ENCODE measurements at places on chromosomes 11 and 22.

GRCh38 chr11:77401486-77402217 is 72.2 kb downstream of the PAK1 start:
- DNase-seq, result no peak

- no peak for DNase-seq
These were observed 1.9 kb downstream of the SLC5A1 start for GRCh38 chr22:32044913-32045312.

DNA sequence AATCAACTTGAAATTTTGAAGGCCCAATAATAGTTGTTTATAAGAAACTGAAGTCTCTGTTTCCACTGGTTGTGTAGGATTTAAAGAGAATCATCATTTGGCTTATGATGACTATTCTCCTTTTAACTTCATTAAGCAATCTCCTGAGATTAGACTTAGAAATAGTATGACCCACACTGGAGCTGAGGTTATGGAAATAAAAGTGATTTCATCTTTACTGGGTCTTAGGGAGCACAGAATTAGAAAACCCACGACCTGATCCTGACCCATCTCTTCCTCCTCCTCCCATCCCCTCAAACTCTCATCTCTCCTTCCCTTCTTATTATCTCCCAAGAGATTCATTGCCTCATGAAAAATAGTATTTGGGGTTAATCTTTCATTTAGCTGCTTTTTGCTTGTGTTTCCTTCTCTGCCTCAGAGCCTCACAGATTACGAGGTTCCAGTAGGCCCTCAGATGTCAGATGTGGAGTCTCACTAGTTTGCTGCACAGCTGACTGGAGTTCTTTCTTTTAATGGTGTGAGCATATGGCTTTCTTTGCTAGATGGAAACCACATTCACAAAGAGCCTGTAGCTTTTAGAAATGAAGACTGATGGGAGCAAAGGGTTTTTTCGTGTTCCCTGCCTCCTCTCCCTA is 85.0 kb downstream of the ALX4 start:
- DNase-seq, result no peak

DNA sequence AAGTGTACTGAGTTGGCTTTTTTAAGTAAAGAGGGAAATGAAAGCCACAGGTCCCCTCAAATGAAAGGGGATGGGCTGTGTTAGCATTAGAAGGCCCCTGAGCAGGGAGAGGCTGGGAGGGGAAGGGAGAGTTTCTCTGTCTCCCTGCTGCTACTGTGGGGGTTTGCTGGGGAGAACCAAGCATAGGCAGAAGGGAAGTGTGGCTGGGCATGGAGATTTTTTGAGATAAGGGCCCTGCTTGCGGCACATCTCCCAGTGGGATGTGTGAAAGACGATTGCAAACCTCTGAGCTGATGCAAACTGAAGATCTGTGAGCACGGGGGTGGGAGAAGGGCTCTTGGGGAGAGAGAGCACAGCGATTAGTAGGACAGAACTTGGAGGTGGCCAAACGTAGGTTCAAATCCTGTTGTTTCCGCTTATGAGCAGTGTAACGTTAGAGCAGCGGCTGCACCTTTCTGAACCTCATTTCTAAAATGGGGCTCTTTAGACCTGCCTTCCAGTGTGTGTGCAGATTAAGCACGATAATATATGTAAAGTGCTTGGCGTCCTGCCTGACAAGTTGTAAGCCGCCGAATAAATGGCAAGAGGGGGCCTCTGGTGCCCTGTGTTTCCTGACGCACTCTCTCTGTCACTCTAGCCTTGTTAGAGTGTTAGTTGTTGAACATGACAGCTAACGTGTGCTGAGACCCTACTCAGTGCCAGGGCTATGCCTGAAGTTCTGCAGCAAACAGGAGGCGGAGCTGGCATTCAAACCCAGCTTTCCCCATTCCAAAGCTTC is 122.3 kb downstream of the GRIK4 start:
- DNase-seq, result no peak

GRCh38 chr22:22487869-22488597 is 20.5 kb downstream of the ZNF280B start:
- no peak for DNase-seq

GRCh38 chr11:117546431-117547194 is 219.0 kb downstream of the CEP164 start:
- DNase-seq, result no peak

Measured in stimulated activated CD8-positive, alpha-beta memory T cell treated with anti-CD3 and anti-CD28 coated beads, Interleukin-7, amount 100 ng/mL, for 4 hours (primary cell).